Gastrocnemius medialis (tissue), 4 donors: ENCODE measurements at places on chromosomes 7 and 10. TPM values are rescaled to one million over a fixed set of nuclear protein-coding genes. Genes with fewer than 3 reads are reported as not detected.

GRCh38 chr10:126229686-126230085 is 158.6 kb downstream of the ADAM12 start:
- no peaks in the 10 kb centered on the region for H3K4me1 ChIP-seq
- H3K27me3 ChIP-seq, result no peaks in the 10 kb centered on the region
- H3K27ac ChIP-seq, result no peak overlapping the region
- H3K36me3 ChIP-seq, result no peaks in the 10 kb centered on the region
- H3K4me3 ChIP-seq, result no peak overlapping the region

The LRWD1 gene
- total RNA-seq, result 24.5 TPM

GRCh38 chr10:1860351-1860750 is 123.0 kb upstream of the ADARB2 start:
- DNase-seq, result no peak
- H3K4me1 ChIP-seq, result no peaks in the 10 kb centered on the region
- H3K27ac ChIP-seq, result no peak overlapping the region
- H3K36me3 ChIP-seq, result no peaks in the 10 kb centered on the region
- H3K27me3 ChIP-seq, result no peaks in the 10 kb centered on the region

DNA sequence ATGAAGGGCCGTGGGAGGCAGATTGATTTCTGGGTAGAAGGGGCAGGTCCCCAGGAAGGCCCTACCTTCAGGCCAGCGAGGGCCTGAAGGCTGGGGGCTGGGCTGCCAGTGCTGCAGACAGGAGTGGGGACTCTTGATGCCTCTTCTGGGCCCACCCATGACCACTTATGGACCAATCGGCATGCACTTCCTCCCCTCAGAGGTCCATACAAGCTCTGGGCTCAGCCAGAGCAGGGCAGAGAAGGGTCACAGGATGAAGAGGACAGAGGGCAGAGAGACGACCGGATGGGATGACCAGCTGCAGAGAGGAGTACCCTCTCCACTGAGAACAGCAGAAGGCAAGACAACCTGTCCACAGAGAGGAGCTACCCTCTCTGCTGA is 120.1 kb downstream of the DYNC2I1 start:
- DNase-seq, result no peak
- H3K27ac ChIP-seq, result peak overlapping the region; percentile 43
- H3K4me3 ChIP-seq, result no peak overlapping the region
- no peaks in the 10 kb centered on the region for H3K27me3 ChIP-seq

DNA sequence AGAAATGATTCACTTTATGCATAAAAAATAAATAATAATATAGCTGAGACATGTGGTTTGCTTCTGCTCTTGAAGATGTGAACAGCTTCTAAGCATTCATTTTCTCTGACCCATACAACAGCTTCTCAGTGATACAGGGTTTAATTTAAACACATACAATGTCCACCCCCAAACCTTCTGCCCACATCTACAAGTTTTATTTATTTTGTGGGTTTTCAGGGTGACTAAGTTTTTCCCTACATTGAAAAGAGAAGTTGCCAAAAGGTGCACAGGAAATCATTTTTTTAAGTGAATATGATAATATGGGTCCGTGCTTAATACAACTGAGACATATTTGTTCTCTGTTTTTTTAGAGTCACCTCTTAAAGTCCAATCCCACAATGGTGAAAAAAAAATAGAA is 17.2 kb downstream of the INHBA start:
- H3K27me3 ChIP-seq, result no peaks in the 10 kb centered on the region
- H3K27ac ChIP-seq, result no peak overlapping the region
- H3K4me3 ChIP-seq, result no peak overlapping the region
- no peaks in the 10 kb centered on the region for H3K4me1 ChIP-seq
- H3K36me3 ChIP-seq, result no peaks in the 10 kb centered on the region
- DNase-seq, result no peak
